ENCODE measurements at places on chromosomes 3 and 15. TPM values are rescaled to one million over a fixed set of nuclear protein-coding genes. Genes with fewer than 3 reads are reported as not detected.

Gene LRIG1
- total RNA-seq = 91.5 TPM

- DNase-seq = no peak
Observed at GRCh38 chr15:42121021-42121420, 26.7 kb upstream of the PLA2G4D start.

DNA sequence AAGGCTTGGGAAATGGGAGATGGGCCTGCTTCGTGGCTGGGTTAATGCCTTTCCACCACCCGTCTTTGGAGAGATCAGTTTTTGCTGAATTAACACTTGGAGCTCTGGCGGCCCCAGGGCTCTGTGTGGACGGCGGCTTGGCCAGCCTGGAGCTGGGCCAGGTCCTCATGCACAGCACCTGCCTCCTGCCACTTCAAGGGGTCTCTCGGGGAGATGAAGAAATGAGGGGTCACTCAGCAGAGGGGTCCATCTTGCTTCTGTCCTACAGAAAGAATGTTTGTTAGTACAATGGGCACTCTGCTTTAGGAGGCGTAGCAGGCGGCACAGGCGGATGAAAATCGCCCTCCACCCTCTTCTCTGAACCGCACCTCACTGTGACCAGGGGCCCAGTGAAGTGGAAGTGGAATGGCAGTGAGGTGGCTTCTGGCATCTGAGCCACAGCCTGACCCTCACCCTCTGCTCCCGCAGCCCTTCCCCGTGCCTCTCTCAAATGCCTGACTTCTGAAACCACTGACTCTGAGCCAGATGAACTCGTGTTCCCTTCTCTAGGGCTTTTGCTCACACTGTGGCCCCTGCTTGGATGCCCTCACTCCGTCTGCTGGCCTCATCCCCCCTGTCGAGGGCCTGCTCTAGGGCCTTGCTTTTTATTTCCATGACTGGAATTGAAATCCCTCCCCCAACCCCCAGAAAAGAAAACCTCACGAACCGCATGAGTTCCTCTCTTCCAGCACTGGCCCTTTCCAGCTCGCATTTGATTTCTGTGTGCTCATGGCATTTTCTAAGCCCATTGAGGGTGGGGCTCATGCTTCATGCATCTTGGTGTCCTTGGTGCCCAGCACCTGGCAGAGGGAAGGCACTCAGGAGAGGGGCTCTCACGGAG lies 42.2 kb downstream of the CHDH start:
- no peak for DNase-seq

- no peak for DNase-seq
Observed at GRCh38 chr3:196418601-196419000, 13.6 kb downstream of the UBXN7 start.

Data from lower leg skin (tissue), 4 donors.